Stimulated activated CD4-positive, alpha-beta T cell treated with anti-CD3 and anti-CD28 coated beads, Interleukin-15, amount 100 ng/mL, for 24 hours (primary cell): ENCODE measurements at places on chromosomes 13 and 19.

- no peak for DNase-seq
Measured at GRCh38 chr19:17985037-17985818, 18.3 kb downstream of the KCNN1 start.

GRCh38 chr13:89382981-89383380 lies 1711.8 kb downstream of the SLITRK5 start:
- DNase-seq, result no peak

DNA sequence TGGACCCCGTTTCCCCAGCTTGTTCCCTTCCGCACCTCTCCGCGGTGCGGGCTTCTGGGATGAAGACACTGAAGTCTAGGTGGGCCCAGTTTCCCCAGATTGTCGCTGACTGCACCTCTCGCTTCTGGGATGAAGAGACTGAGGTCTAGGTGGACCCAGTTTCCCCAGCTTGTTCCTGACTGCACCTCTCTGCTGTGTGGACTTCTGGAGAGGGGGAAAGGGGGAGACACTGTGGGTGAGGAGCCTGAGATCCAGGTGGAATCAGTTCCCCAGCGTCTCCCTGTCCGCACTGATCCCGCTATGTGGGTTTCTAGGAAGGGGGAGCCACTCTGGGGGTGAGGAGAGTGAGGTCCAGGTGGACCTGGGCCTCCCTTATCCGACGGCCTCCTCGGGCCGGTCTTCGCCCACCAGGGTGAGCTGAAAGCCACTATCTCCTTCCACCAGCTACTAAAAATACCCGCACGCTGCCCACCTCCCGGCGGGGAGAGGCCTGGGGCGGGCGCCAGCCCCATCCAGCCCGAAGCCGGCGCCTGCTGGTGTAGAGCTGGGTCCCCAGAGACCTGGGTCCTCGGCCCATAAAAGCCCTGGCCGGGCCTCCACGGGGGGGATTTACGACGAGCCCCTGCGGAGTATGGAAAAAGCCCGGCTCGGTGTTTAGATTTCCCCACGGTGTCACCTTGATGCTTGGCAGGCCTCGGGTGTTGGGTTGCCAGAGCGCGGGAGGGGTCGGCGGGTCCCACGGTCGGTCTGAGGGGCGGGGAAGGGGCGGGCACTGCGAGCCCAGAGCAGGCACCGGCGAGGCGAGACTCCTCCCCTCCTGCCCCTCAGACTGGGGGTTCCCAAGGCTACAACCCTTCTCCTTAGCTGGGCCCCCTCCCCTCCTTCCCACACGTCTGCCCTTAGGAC lies 10.6 kb downstream of the FUT6 start:
- peak; percentile 68 for DNase-seq

DNA sequence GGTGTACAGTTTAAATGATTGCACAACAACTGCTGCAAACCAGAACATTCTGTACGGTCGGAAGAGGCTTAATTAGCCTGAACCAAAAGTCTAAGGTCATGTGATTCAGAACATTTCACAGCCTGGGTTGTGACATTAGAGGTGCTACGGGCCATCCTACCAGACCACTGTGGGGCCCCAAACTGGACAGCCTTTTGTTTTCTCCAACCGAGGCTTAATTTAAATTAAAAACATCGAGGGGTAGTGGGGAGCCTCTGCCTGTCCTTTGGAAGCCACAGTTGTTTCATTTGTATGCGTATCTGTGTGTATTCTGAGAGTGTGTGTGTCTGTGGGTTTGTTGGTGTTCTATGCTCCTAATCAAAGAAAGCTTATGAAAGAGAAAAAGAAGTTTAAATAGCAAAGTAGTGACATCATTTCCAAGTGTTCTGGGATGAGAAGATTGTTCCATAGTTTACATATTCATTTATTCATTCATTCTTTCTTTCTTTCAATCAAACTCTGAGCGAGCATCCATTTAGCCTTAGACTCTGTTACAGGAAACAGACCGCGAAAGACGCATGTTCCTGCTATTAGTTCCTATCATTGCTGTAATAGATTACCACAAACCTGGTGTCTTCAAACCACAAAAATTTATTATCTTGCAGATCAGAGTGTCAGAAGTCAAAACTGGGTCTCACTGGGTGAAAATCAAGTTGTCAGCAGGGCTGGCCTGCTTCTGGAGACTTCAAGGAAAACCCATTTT lies 444.8 kb downstream of the FOXO1 start:
- DNase-seq, result peak; percentile 55

- DNase-seq, result no peak
Measured at GRCh38 chr13:113608967-113609533, 24.5 kb downstream of the TFDP1 start.

DNA sequence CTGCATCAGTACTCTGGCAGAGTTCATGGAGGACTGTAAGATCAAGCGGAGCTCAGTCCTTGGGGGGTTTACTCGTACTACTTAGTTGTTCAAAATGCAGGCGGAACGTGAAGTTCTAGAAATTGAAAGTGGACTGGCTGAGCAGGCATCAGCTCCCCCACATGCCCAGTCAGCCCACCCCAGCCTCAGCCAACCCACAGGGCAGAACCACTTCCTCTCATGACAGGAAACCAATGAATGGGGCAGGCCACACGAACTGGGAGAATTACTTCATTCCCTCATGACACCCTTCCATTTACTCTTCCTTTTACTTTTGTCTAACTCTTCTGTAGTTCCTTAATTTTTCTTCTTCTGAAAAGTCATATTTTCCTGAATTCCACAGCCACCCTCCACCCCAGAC lies 71.9 kb downstream of the FLT1 start:
- DNase-seq, result peak; percentile 7

DNA sequence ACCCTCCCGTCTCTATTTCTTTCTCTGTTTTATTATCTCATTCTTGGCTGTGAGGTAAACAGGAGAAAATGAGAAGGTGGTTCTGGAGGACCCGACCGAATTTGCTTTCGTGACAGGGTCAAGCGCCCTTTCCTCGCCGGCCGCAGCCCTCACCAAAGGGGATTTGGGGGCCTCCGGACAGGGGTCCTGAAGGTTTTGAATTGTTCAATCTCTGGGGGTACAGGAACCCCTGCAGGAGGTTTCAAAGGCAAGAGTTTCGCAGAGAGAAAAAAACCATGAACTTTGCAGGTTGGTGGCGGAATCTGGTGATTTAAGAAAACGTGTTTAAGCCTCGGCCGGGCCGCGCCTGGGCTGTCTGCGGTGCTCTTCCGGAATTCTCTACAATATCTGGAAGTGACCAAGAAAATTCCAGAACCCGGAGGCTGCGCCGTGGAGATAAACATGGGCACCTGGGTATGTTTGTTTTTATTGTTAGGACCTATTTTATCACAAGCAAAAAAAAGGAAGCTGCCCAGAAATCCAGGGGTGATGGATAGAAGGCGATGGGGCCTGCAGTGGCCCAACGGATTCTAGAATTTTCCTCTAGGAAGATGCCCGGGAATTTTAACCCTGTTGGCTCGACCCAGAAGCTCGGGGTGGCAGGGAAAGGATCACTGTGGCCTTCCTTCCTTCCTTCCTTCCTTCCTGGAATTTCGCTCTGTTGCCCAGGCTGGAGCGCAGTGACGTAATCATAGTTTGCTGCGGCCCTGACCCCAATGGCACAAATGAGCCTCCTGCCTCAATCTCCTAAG lies 14.2 kb upstream of the PTBP1 start:
- DNase-seq, result no peak
